Stomach (tissue), 19 donors: ENCODE measurements at places on chromosomes 5 and 9.

- DNase-seq = no peak
These were observed 255.2 kb downstream of the ARHGAP26 start for GRCh38 chr5:143025376-143025775.

DNA sequence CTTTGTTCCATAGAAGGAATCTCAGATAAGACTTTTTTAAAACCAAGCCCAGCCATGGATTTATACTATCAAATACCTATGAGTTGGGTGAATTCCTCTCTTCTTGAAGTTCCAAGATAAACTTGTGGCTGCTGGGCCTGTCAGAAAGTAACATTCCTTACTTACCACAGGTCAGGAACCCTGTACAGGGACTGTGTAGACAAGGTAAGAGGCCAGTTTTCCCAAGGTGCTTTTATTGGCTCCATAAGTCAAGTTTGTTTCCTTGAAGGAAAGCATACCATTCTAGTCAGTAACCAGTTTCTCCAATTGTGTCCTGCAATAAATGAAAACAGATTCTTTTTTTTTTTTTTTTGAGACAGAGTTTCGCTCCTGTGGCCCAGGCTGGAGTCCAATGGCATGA is 8.8 kb upstream of the CLTB start:
- DNase-seq = peak; percentile 40

DNA sequence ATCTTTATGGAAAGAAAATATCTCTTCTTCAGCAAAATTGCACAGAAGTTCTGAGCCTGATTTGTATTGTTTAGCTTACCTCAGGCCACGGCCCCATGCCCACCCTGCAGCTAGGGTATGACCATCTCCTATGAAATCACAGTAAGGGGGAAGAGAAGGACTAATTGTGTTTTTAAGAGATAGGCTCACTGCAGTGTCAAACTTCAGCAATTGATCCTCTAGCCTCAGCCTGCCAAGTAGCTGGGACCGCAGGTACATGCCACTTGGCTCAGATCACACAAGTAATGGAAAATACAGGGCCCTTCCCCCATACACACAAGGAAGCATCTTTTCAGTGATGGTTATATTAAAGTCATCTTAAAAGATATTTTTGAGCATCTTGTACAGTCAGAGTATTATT is 60.0 kb downstream of the DMAC1 start:
- DNase-seq = no peak

DNA sequence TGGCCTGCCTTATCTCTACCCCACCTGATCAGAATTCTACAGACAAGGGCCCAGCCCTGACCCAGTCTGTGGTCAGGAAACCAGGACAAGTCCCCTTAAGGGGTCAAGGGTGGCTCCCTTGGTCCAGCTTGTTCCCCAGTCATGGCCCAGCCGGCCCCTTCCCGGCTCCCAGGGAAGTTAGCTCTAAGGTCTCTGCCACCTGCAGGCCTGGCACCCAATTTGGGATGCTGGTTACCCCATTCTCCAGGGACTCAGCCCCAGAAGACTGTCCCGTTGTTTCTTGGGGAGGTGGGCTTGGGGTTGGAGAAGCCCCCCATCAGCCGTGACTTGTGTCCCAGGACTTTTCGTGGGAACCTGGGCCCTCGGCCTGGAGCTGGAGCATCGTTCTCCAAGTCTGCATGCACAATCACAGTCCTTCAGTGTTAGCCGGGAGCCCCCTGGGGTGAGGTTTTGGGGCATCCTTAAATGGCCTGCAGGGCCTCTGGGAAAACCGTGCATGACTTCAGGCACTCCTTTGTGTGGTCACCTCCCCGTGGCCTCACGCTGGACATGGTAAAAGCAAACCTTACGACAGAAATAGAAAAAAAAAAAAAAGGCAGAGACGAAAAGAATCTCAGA is 150.8 kb upstream of the PHYKPL start:
- DNase-seq = no peak

DNA sequence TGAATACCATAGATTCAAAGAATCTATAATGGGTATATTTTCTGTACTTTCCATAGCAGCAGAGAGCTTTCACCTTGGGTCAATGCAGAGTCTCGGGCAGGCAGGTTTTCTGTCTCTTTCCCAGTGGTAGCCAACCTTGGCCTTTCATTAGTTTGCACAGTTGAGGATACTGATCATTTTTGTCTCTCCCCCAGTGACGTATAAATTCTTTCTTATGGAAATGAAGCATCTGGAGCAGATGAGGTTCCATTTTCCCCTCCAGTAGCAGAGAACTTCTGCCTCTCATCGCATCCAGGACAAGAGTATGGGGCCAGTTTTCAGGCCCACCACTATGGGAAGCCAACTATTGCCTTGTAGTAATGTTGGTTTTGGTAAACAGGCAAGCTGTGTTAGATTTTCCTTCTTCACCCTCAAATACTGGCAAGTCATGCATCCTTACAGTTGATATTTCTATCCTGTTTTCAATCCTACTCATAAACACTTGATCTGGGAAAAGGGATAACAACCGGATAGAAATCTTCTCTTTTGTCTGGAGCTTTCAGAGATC is 845.2 kb upstream of the CDH18 start:
- DNase-seq = no peak

DNA sequence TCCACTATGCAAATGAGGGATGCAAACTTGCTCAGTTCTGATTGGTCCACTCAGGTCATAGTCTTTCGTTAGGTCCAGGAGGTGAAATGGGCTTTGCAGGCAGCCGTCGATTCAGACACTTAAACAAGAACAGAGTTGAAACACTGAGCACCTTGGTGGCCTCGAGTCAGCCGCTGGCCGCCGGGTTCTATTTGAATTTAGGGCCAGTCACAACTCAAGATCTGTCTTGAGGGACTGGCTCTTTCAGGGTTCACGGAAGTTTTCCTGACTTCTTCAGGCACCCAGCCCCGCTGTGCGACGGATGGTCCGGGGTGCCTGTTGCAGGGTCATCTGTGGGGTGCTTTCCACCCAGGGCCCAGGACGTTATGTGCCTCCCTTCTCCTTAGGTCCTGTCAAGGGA is 412.8 kb upstream of the IRX4 start:
- DNase-seq = no peak

DNA sequence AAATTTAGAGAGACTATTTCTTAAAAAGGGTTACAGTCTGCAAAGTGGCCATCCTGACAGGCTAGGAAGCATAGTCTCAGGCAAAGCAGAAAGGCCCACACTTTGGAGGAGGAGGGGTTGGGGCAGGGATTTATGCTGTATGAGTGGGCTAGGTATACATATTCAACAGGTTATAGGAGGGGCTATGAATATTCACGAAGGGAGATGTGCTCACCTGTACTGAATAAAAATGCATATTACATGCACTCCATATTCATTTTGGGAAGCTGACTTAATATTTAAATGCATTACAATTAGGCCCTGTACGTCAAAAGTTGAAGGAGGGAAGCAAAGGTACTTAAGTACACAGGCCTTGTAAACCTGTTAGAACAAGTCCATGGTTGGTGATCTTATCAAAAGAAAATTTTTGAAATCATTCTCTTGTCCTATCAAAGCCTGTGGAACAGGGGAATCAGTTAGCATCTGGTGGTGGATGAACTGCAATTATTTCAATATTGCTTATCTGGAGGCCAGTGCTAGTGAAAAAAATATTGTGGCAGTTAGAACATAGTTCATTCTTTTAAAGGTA is 1.6 kb downstream of the CENPP start:
- no peak for DNase-seq

DNA sequence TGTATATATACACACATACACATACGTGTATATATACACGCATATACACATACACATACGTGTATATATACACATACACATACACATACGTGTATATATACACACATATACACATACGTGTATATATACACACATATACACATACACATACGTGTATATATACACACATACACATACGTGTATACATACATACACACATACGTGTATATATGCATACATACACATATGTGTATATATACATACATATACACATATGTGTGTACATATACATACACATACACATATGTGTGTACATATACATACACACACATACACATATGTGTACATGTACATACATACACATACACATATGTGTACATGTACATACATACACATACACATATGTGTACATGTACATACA is 82.6 kb downstream of the SYK start:
- no peak for DNase-seq

DNA sequence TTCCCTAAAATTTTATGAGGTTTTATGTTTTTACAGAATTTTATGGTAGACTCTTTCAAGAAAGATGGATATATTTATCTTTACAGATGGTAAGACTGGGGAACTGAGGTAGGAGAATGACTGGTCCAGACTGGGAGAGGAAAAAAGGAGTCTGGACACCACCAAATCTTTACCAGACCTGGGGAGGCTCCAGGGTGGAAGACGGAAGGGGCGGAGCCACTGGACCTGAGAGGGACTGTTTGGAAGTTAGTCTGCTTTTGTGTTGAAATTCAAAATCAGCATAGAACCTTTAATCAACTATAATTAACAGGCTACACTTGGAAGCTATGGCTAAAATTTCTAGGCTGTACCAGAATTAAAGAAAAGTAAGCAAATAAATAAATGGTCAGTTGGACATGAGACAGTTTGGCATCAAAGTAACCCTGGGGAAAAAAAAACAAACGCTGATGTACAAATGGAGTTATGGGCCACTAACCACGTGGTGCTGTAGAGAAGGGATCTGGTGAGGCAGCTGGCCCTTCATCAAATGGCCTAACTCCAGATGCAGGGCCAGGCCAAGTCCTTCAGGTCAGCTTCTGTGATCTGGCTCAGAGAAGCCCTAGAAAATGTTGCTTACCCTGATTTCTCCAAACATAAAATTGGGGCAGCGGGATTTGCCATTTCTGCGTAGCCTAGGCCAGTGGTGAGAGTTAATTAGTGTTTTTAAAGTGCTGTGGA is 155.1 kb downstream of the ARSB start:
- DNase-seq = no peak

GRCh38 chr5:166509085-166509484 is 1782.4 kb upstream of the WWC1 start:
- DNase-seq = peak; percentile 63

DNA sequence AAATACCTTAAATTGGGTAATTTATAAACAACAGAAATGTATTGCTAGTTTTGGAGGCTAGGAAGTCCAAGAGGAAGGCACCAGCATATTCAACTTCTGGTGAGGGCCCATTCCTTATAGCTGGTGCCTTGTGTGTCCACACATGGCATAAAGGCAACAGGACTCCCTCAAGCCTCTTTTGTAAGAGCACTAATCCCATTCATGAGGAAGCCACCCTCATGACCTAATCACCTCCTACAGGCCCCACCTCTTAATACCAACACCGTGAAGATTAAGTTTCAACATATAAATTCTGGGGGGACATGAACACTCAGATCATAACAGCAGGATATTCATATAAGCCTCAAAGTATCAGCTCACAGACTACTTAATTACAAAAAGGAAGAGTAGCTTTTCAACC is 4.0 kb upstream of the PLAC8L1 start:
- DNase-seq = no peak
